ENCODE measurements at places on chromosomes 16 and 17.

GRCh38 chr16:3152277-3152990 is 17.6 kb downstream of the ZNF213 start:
- DNase-seq: peak; percentile 88

- no peak for DNase-seq
Measured at GRCh38 chr16:79848719-79849118, 248.2 kb upstream of the MAF start.

DNA sequence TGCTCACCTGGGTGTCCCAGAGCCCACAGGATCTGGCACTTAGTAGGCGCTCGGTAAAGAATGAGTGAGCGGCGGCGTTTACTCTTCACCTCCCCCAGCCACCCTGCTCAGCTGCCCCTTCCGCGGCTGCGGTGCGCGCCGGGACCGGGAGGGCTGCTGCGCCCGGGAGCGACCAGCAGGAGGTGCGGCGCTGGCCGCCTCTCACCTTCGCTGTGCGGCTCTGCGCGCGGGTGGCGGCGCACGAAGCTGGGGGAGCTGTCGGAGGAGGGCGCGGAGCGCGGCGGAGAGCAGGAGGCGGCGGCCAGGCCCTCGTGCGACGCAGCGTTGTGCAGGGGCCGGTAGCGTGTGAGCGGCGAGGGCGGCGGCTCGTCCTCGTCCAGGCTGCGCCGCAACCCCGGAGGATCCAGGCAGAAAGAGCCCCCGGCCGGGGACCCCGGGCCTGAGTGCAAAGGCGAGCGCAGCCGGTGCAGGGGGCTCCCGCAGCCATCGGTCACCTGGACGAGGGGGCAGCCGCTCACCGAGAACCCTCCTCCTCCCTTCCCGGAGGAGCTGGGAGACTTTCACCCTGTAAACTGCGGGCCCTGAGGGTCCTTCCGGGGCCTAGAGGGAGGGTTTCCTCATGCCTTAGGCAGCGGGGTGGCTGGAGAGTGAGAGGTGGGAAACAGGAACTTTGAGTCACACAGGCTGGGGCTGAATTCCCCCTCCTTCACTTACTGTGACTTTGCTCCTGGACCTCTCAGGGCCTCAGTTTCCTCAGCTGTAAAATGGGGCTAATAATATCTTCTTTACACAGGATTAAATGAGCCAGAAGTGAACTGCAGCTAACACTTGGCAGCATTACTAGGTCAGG is 12.5 kb downstream of the SAMD14 start:
- peak; percentile 70 for DNase-seq

DNA sequence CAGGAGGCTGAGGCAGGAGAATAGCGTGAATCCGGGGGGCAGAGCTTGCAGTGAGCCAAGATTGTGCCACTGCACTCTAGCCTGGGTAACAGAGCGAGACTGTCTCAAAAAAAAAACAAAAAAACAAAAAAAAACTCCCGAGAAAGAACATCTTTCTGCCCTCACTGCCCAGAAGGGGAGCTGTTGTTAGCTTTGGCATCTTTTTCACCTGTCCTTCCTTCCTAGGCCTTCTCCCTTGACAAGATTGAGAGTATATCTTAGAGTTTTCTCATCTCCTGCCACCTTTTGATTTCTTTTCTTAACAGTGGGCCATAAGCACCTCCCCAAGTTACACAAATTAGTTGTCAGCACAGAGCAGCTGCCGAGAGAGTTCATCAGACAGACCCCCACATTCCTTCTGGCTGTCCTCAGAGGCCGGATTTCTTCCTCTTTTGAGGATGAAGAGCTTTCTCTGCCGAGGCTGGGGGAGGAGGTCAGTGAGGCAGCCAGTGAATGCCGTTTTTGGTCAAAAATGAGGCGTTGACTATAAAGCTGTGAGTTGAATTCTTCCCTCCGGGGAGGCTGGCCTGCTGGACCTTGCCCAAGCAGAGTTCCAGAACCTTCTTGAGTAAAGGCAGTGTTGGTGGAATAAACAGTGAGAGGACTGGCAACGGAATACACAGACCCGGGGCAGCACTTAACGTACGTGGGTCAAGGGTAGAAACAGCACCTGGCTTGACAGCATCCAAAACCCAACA is 127.0 kb downstream of the ABCC6 start:
- peak; percentile 54 for DNase-seq

- DNase-seq: no peak
Measured at GRCh38 chr16:28546626-28547025, 7.1 kb upstream of the SGF29 start.

DNA sequence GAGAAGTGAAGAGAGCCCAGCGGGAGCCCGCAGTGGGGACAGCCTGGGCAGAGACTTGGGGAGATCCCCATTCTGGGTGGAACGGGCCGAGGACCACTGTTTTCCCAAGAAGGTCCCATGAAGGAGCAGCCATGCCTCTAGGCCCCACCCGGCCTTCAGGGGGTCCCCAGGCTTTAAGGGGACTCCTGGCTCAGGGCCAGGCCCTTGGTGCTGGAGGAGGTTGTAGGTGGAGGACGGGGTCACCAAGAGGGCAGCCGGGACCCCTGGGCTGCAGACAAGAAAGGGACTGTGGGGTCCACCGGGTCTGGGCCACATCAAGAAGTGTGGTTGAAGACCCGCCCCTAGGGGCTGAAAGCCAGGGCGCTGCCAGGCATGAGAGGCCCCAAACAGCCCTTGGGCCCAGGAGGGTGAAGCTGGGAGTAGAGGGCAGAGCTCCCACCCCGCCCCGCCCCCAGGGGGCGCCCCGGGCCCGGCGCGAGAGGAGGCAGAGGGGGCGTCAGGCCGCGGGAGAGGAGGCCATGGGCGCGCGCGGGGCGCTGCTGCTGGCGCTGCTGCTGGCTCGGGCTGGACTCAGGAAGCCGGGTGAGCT is at the start of gene PRSS21:
Gene PRSS21 (plus strand): TSS at position 487 of the 589 bp plus-strand sequence. CDS start 32 bp downstream, at position 519.
- peak; percentile 35 for DNase-seq

DNA sequence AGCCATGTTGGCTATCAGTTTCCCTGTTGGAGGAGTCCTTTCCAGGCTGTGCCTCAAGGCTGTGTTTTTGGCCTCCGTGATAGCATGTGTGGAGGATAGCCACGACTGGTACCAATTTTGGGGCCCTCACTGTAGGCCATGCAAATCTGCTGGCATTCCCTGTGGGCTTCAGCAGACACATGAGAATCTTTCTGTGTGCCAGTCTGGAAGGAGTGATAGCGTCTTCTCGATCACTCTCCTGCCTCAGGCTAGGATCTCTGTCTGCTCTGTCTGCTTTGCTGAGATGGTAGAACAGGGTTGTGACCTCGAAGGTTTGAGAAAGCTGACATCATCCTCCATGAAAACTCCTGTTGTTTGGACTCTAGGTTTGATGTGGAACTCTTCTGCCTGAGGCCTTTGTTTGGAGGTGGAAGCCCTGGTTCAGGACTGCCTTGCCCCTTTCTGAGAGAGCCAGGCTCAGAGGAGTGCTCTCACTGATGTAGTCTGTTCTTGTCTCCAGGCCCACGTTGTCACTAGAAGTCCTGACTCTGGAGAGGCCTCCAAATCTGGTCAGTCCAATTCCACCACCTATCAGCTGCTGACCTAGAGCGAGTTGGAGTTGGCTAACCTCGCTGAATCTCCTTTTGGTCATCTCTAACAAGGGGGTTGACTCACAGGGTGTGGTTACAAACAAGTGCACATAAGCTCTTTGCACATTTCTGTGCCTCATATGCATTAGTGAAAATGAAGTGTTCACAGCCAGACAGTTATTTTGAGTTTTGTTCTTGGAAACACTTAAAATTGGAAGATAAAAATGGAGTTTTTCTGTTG is 12.1 kb upstream of the EDC4 start:
- DNase-seq: no peak

- no peak for DNase-seq
Measured at GRCh38 chr17:40224718-40225550, 5.8 kb downstream of the WIPF2 start.

- no peak for DNase-seq
Measured at GRCh38 chr17:30031214-30031869, 85.3 kb upstream of the NSRP1 start.

DNA sequence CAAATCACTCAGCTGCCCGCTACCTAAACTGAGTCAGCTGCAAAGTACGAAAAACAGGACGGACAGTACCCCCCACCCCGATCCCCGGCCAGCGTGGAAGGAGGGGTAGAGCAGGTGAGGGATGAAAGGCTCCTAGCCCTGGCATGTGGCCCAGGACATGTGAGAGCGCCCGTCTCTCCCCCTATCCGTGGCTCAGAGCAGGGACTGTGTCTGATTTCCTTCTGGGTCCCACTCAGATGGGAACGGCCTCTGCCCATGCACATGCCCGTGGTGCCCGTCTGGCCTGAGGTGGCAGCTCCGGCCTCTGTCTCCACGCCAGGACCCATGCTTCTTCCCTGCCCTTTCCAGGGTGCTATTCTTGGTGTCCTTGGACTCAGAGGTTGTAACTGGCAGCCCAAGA is 30.2 kb upstream of the RASD1 start:
- peak; percentile 74 for DNase-seq

GRCh38 chr16:75282466-75283281 is 31.2 kb upstream of the BCAR1 start:
- no peak for DNase-seq

DNA sequence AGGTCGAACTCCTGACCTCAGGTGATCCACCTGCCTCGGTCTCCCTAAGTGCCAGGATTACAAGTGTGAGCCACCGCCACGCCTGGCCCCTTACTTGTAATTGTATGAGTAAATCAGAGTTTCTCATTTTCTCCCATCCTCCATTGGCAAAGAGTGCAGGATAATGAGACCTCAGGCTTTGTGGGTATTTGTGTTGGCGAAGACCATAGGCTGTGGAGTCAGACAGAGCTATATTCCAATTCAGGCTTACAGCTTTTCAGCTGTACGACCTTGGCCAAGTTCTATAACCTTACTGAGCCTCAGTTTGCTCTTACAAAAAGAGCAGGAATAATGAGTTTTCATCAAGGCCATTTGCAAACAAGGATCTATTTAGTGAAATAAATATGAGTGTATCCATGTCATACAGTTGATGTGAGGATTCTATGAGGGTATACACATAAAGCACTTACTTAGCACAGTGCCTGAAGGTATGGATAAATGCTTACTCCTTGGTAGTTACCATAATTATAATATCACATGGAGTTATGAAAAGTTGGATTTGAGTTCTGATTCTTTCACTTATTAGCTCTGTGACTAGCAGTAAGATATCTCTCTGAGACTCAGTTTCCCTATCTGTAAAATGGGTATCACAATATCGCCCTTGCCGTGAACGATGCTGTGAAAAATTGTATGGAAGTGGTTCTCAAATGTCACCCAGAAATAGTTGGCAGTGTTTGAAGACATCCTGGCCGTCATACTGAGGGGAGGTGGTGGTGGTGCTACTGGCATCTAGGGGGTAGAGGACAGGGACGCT is 25.6 kb upstream of the CPPED1 start:
- DNase-seq: no peak

DNA sequence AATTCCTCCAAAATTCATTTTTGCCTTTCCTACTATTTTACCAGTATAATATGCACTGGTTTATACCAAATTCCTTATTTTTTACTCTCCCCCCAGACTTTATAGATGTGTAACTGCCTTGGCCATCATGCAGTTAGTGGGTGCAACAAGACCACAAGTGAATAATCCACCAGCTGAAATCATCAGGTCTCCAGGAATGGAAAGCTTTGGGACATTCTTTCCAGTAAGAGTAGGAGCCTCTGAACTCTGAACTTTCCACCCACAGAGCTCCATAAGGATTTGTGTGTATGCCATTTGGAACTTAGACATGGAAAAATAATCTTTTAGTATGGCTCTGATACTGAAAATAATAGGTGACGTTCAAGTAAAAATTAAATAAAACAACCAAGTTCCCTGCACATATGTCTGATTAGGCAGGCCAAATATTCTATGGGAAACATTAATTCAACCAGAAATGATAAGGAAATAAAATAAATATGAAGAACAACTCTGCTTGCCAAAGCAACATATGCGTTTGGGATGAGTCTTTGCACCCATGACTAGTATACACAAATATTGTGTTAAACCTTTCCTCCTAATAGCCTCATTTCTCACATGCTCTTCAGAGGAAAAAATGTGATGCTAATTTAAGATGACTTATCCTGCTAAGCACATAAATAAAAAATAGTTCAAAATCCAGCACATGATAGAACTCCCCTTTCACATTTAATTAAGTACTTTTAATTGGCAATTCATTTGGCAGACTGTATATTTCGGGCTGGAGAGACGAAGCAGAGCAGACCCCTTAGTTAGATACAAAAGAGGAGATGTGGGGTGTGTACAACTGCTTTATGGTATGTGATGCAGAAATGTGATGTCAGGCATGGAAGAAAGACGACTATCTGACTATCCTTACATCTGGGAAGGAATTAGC is 11.6 kb upstream of the LYRM9 start:
- DNase-seq: no peak

DNA sequence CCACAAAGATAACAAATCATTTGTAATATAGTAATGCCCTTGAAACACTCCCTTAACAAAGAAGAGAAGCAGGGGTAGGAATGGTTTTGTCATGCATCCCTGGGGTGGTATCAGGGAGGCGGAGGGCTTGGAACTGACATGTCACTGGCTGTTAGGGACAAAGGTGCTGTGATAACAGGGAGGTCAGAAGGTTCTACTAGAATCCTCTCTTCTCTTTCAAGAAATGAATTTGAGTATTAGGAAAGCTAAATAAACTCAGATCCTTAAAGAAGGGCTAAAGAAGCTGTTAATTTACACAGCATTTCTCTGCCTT is 65.4 kb upstream of the ADAMTS18 start:
- no peak for DNase-seq

DNA sequence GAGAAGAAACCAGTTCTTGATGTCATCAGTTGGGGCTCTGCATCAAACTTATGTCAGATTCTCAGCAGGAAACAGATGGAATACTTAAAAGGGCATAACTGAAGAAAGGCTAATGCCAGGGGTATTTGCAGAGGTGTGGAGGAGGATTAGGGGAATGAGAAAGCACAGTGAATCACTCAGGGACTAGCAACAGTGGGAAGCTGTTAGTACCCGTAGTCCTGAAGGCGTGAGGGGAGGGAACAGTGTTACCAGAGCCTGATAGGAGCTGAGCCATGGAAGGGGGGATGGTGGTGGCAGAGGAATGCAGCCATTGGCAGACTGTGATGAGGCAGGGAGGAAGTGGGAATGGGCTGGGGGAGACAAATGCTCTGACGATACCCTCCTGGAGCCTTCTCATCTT is 162.3 kb downstream of the UTP18 start:
- DNase-seq: no peak

DNA sequence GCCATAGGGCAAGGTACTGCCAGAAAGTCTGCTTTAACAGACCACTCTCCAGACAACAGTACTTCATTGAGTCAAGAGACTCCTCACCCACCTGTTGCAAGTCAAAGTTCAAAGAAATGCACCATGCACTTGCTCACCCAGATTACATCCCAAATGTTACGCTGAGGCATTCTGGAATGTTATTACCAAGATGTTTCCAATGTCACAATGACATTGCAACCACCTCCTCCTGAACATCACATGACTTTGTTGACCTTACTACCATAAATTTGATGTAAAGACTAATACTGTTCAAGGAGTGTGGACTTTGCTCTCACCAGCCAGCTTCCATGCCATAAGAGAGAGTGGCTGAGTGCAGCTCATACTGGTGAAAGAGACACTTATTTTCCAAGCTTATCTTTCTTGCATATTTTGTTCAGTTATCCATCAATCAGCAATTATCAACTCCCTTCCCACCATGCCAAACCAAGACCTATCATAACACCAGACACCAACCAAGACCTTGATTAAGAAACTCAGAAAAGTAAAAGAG is 58.5 kb upstream of the BCAR1 start:
- DNase-seq: no peak

GRCh38 chr16:51666074-51666473 is 515.0 kb upstream of the SALL1 start:
- no peak for DNase-seq

GRCh38 chr17:44581868-44582267 is 24.6 kb downstream of the FZD2 start:
- no peak for DNase-seq
